ENCODE measurements at places on chromosomes 3 and 15. TPM values are rescaled to one million over a fixed set of nuclear protein-coding genes. Genes with fewer than 3 reads are reported as not detected.

TMEM207 gene
- not detected for total RNA-seq

DNAJB8 gene
- total RNA-seq: not detected

BSN gene
- 0.05 TPM for total RNA-seq

ADAMTSL3 gene
- total RNA-seq: 0.65 TPM

SLC26A6 gene
- total RNA-seq: 59.2 TPM

ST3GAL6 gene
- total RNA-seq: 3.2 TPM
